Activated naive CD8-positive, alpha-beta T cell treated with anti-CD3 and anti-CD28 coated beads, Interleukin-2, amount 10 ng/mL, durations not matched to agents 7 days and 5 days (primary cell): ENCODE measurements at places on chromosomes 7 and 10. TPM values are rescaled to one million over a fixed set of nuclear protein-coding genes. Genes with fewer than 3 reads are reported as not detected.

The EPHA1 gene
- total RNA-seq: 28.2 TPM

The PCLO gene
- not detected for total RNA-seq

GRCh38 chr7:135206941-135207391 is 4.4 kb downstream of the WDR91 start:
- DNase-seq: no peak

- no peak for DNase-seq
Measured at GRCh38 chr10:70289739-70290138, 5.9 kb upstream of the NPFFR1 start.

- no peak for DNase-seq
Measured at GRCh38 chr10:98370831-98371820, 43.9 kb downstream of the PYROXD2 start.

DNA sequence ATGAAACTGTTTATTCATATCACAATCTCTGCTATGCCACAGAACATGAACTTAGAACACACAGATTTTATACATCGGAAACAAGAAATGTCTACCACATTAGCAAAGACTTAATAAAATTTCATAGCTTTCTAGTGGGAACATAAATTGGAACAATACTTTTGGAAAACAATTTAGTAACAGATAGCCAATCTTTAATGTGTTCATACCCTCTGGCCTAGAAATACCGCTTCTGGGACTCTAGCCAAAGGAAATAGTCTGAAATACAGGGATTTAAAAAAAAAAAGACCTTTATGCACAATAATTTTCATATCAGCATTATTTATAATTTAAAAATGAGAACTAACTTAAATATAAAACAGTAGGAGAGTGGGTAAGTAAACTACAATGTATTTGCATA is 168.5 kb downstream of the PLXNA4 start:
- DNase-seq: no peak

DNA sequence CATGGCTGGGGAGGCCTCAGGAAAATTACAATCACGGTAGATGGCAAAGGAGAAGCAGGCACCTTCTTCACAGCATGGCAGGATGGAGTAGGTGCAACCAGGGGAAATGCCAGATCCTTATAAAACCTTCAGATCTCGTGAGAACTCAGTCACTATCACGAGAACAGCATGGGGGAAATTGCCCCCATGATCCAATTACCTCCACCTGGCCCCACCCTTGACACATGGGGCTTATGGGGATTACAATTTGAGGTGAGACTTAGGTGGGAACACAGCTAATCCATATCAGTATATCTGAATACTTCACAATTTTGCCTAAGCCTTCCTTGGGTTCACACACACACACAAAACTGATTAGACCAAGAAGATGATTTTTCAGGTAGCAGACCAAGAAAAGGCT is 145.1 kb upstream of the COL1A2 start:
- DNase-seq: no peak

- DNase-seq: no peak
Measured at GRCh38 chr7:92739091-92739490, 97.3 kb downstream of the CDK6 start.

The HOXA5 gene
- total RNA-seq: not detected

The SLC39A12 gene
- not detected for total RNA-seq

- no peak for DNase-seq
Measured at GRCh38 chr10:72765051-72765745, 73.3 kb downstream of the MCU start.

The NUTM2A gene
- total RNA-seq: 0.11 TPM

DNA sequence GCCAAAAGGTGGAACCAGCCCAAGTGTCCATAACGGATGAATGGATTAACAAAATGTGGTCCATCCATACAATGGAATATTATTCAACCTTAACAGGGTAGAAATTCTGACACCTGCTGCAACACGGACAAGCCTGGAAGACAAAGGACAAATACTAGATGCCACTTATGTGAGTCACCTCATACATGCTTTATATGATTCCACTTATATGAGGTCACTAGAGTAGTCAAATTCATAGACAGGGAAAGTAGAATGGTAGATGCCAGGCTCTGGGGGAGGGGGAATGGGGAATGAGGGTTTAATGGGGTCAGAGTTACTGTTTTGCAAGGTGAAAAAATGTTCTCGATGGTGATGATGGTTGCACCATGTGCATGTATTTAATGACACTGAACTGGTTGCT is 34.0 kb upstream of the CYTH3 start:
- no peak for DNase-seq

GRCh38 chr10:119149729-119150128 is 15.8 kb downstream of the SFXN4 start:
- DNase-seq: no peak

The SUN3 gene
- total RNA-seq: not detected

The CYP3A7 gene
- total RNA-seq: not detected

- DNase-seq: peak; percentile 4
Measured at GRCh38 chr7:159103382-159104187, 41.1 kb downstream of the VIPR2 start.

The OR6B1 gene
- not detected for total RNA-seq

The ITGB8 gene
- not detected for total RNA-seq

- no peak for DNase-seq
Measured at GRCh38 chr10:75104842-75105241, 6.6 kb upstream of the SAMD8 start.

DNA sequence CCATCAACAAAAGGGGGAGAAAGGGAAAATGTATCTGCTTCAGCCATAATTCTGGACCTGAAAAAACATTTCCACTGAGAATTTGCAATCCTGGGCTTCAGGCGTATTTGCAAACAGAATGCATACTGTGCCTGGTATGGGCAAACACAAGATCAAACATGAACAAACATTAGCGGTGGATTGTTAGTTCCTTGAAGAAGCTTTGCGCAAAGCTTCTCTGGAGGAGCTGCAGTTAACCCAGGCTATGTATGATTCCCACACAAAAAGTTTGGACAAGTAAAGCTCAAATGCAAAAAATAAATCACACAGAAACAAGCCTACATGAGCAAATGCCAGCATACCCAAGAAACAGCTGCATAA is 20.4 kb upstream of the HILPDA start:
- DNase-seq: no peak

- no peak for DNase-seq
Measured at GRCh38 chr7:1809070-1809469, 139.0 kb downstream of the ELFN1 start.

GRCh38 chr7:143385891-143386781 is 5.0 kb downstream of the ZYX start:
- DNase-seq: peak; percentile 63

The H2BK1 gene
- 2.2 TPM for total RNA-seq

The CHST15 gene
- total RNA-seq: 0.28 TPM
